Osteoblast (primary cell): ENCODE measurements at places on chromosomes 4 and X. TPM values are rescaled to one million over a fixed set of nuclear protein-coding genes. Genes with fewer than 3 reads are reported as not detected.

FAM114A1 gene
- 352 and 392 TPM in 2 replicates for total RNA-seq

TLR3 gene
- total RNA-seq: 8.0 and 8.8 TPM in 2 replicates

VMA21 gene
- 61.6 and 62.6 TPM in 2 replicates for total RNA-seq

TLR8 gene
- under 0.01 TPM in 1 of 2 replicates, not detected in the other for total RNA-seq

MAGEA4 gene
- not detected in 2 replicates for total RNA-seq

CC2D2A gene
- total RNA-seq: 34.0 and 35.4 TPM in 2 replicates

TMEM156 gene
- under 0.01 TPM in 1 of 2 replicates, not detected in the other for total RNA-seq

CHIC2 gene
- 66.6 and 73.1 TPM in 2 replicates for total RNA-seq

DNA sequence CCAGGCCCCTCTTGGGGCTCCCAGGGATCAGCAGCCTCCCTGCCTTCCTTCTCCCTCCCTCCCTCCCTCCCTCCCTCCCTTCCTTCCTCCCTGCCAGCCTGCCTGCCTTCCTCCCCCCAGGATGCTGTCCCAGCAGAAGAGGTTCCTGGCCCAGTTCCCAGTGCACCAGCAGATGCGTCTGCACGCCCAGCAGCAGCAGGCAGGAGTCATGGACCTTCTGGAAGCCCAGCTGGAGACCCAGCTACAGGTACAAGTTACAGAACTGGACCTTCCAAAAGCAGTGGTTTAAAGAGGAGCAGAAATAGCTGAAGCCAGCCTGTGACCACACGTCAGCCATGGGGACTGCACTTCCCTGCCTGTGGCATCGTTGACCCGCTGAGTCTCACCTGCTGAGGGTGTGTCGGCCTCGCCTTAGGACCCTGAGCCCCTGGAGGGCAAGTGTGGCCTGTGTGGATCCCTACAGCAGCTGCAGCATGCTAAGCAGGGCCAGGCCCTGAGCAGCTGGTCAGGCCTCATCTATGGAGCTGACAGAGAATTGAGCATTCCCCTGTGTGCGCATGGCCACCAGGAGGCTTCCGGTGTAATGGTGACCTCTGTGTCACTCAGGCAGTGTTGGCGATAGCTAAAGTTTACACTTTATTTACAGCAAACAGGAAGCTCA, 84.7 kb downstream of the CRMP1 start:
- no peak overlapping the region for H3K27ac ChIP-seq
- no peak overlapping the region for H3K4me3 ChIP-seq
- H3K36me3 ChIP-seq: peaks cover 82% of the 10 kb centered on the region
- H3K4me1 ChIP-seq: no peaks in the 10 kb centered on the region

DNA sequence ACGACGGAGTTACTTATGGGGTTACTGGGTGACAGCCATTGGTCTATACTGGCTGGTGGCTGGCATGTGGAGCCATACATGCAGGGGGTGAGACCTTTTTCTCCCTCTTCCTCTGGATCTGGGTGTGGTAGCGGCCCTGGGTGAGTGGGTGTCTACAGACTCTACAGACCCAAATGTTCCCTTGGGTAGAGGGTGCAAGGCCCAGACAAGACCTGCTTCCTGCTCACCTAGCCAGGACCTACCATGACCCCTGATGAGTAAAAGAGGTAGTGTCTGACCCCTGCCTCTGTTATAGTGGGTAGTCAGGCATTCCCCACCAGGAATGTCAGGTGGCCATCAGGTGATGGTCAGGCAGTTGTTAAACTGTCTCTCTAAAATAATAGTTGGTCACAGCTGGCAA, 66.8 kb downstream of the SLC2A9 start:
- no peaks in the 10 kb centered on the region for H3K27me3 ChIP-seq
- H3K27ac ChIP-seq: no peak overlapping the region
- no peaks in the 10 kb centered on the region for H3K36me3 ChIP-seq

DNA sequence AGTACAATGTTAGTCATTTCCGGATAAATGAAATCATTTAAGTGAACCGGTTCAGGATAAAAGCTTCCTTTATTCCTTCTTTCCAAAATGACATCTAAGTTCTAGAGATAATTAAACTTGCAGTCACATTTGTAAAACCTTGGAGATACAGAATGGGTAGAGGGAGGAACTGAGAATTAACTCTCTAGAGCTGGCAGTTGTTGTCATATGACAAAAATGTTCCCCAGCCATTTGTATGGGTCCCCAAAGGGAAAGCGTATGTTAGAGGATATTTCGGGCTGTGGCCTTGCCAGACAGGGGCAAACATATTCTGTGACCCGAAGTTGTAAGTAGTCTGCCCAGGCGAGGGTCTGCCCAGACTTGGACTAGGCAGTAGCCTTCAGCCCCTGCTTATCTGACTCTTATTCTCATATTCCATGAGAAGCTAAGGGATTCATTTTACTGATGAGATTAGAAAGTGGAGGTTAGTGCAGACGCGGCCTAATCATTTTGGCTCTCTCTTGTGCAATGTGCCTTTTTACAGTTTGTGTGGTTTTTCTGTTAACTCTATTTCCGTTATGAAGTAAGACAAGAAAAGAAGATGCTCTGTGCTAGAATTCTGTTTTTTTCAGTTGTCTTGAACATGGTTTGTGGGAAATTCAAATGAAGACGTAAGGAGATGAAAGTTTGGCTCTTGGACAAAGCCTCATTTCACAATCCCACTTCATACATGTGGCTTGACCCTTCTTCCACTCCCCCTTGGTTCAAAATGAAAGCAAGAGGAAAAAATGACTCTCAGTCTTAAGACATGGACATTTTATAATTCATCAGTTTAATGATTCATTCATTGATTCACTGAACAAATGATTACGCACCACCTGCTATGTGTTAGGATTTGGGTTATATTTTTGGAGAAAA, 2394.2 kb upstream of the AGA start:
- DNase-seq: no peak
- no peaks in the 10 kb centered on the region for H3K27me3 ChIP-seq
- no peak overlapping the region for H3K4me3 ChIP-seq

GRCh38 chr4:39526765-39527295, 409 bp downstream of the UGDH start:
- H3K36me3 ChIP-seq: peaks cover 17% of the 10 kb centered on the region
- H3K4me3 ChIP-seq: peak overlapping the region; percentile 94
- H3K27ac ChIP-seq: peak overlapping the region; percentile 94
- peak; percentile 50 for DNase-seq
- no peaks in the 10 kb centered on the region for H3K27me3 ChIP-seq

DNA sequence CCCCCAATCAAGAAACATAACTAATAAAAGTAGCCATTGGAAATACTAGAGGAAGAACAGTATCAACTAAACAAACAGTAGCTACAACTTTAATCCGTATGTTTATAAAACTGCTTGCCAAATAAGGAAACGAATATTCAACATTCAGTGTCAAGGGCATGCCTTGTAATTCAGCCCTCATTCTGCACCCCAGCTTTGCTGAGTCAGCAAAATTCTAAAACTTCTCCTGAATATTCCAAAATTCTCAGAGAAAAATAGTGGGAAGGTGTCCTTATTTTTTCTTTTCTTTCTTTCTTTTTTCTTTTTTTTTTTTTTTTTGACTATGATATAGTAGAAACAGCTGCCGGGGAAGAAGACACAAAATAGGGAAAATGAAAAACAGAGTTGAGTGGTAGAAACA, 344.8 kb upstream of the MAGEC2 start:
- no peaks in the 10 kb centered on the region for H3K36me3 ChIP-seq
- H3K27me3 ChIP-seq: no peaks in the 10 kb centered on the region
- DNase-seq: no peak
- H3K4me3 ChIP-seq: no peak overlapping the region

GRCh38 chr4:99028187-99028586, 32.7 kb downstream of the METAP1 start:
- no peaks in the 10 kb centered on the region for H3K27me3 ChIP-seq
- no peak overlapping the region for H3K4me3 ChIP-seq
- H3K36me3 ChIP-seq: no peaks in the 10 kb centered on the region
- no peak overlapping the region for H3K27ac ChIP-seq
- peaks cover 5% of the 10 kb centered on the region for H3K4me1 ChIP-seq
- no peak for DNase-seq

- no peaks in the 10 kb centered on the region for H3K27me3 ChIP-seq
These were observed 6.8 kb upstream of the ANOS1 start for GRCh38 chrX:8738588-8739189.

DNA sequence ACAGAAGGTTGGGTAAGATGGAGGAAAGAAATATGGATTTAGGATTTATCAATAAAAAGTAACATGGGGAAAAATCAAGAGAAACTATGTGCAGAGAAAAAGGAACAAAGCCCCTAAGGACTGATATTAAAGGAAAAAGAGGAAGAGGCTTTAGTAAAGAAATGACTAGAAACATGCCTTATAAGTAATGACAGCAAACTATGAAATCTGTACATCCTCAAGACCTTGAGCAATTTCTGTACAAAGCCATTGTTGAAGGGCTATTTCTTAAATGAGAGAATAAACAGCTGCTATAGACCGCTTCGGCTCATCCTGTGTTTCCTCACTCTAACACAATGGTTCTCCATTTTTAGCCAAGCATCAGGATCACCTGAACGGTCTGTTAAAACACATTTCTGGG, 180.3 kb upstream of the ATOH1 start:
- no peaks in the 10 kb centered on the region for H3K27me3 ChIP-seq
- DNase-seq: no peak
- no peak overlapping the region for H3K4me3 ChIP-seq

DNA sequence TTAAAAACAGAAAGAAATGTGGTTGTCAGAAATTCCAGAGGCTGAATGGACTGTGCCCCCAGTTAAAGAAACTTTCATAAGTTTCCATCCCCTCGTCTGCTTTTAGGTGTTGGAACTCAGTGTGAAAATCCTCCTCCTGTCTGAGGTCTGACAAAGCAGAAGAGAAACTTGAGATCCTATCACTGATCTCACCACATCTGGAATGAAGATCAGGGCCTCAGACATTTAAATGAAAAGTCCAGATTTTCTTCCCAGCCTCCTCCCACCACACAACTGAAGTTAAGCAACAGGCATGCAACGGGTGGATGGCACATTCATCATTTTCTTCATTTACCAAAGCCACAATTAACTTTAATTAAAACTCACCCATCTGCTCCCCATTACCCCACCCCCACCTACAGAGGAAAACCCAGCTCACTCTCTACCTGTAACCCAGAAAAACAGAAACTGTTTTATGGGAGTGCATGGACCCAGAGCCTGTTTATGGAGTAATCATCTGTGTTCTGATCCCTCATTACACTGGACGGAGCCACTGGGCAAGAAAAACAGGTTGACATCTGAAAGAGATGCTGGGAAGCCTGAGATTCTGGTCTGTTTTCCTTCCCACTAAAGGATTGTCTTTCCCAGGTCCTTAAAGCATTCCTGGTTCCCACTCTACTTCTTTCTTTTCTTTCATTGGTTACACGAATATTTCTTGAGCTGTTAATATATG, 58.1 kb upstream of the HOPX start:
- H3K4me1 ChIP-seq: peaks cover 17% of the 10 kb centered on the region
- peak; percentile 72 for DNase-seq
- H3K27me3 ChIP-seq: no peaks in the 10 kb centered on the region
